H1 (cell line): ENCODE measurements at places on chromosomes 6 and 20. TPM values are rescaled to one million over a fixed set of nuclear protein-coding genes. Genes with fewer than 3 reads are reported as not detected.

ADAM33 gene
- 4.2 and 7.0 TPM in 2 replicates for polyA plus RNA-seq

FLRT3 gene
- polyA plus RNA-seq = 0.25 and 0.41 TPM in 2 replicates

TBX18 gene
- polyA plus RNA-seq = 0.02 TPM in 1 of 2 replicates, not detected in the other

MAFB gene
- 0.83 and 1.1 TPM in 2 replicates for polyA plus RNA-seq

TNF gene
- not detected in 2 replicates for polyA plus RNA-seq
